Natural killer cell treated with Interleukin-12 subunit alpha and Interleukin-12 subunit beta and Interleukin-15 and Interleukin-18, amount 100 ng/mL, for 72 hours (primary cell): ENCODE measurements at places on chromosomes 16 and 17.

DNA sequence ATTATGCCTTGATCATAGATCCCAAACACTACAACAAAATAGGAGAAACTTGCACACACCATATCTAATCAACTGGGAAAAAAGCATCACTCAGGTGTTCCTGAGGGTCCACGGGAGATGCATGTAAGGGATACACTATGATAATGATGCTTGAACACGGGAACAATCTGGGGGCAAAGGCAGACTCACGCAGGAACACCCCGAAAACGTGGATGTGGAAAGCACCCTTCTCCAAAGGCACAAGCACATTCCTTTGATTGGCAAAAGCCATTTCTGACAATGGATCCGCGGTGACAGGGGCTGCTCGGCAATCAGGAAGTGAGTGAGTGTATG is 1.3 kb downstream of the ZNF652 start:
- H3K4me3 ChIP-seq, result peak overlapping the region; percentile 92
- no peaks in the 10 kb centered on the region for H3K36me3 ChIP-seq
- H3K27ac ChIP-seq, result peak overlapping the region; percentile 90
- peak; percentile 66 for DNase-seq
- H3K4me1 ChIP-seq, result peaks cover 46% of the 10 kb centered on the region
- no peaks in the 10 kb centered on the region for H3K27me3 ChIP-seq

- peaks cover 5% of the 10 kb centered on the region for H3K27me3 ChIP-seq
- no peak overlapping the region for H3K27ac ChIP-seq
- no peak overlapping the region for H3K4me3 ChIP-seq
- DNase-seq, result no peak
- H3K4me1 ChIP-seq, result no peaks in the 10 kb centered on the region
These were observed 9.4 kb downstream of the C16orf89 start for GRCh38 chr16:5056352-5056751.

- no peaks in the 10 kb centered on the region for H3K36me3 ChIP-seq
- H3K27me3 ChIP-seq, result no peaks in the 10 kb centered on the region
- no peak overlapping the region for H3K4me3 ChIP-seq
These were observed 15.9 kb downstream of the SDR42E2 start for GRCh38 chr16:22177968-22178930.

DNA sequence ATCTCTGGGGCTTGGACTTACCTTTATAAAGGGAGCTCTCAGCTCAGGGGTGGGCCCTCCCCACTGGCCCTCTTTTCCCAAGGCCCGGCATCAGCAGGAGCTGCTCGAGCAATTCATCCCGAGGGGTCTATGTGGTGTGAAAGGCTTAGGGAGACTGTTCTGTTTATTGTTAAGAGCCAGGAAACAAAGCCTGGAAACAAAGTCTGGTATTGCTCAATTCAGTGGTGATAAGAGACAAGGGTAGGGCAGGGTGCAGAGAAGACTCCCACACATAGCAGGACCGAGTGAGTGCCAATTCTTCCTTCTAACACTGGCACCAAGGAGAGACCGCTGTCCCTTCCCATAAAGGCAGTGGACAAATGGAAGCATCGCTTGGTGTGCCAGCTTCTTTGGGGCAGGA is 750.7 kb downstream of the KCNJ18 start:
- peaks cover 5% of the 10 kb centered on the region for H3K36me3 ChIP-seq
- DNase-seq, result no peak
- H3K4me1 ChIP-seq, result no peaks in the 10 kb centered on the region
- H3K4me3 ChIP-seq, result no peak overlapping the region
- H3K27ac ChIP-seq, result no peak overlapping the region

GRCh38 chr16:56617212-56618085 is 8.1 kb upstream of the MT1E start:
- peaks cover 31% of the 10 kb centered on the region for H3K4me1 ChIP-seq
- H3K36me3 ChIP-seq, result no peaks in the 10 kb centered on the region
- peak overlapping the region; percentile 61 for H3K4me3 ChIP-seq

DNA sequence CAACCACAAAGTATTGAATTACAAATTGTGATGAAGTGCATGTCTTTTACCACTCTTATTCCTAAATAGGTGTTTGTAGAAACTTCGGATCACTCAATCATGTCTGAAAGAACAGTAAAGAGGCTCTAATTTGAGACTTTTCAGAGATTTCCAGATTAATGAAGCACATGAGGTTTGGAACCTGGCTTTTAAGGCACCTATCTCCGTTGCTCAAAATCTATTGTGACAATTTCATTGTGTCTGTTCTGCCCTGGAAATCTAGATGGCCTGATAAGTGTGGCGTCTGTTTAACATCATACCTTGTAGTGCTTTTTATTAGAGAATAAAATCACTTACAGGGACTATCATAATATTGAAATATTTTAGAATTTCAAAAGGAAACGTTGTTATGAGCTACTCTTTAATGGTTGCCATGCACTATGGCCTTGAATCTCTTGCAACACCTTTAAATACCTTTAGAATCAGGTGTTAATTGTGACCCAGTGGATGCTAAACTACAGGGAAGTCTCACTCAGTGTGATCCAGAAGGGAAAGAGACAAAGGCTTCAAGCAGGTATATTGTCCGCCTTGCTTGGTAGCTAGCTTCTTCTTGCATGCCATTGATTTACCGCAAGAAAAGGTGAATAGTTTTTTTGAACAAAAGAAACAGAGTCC is 210.3 kb downstream of the CNTNAP4 start:
- no peaks in the 10 kb centered on the region for H3K27me3 ChIP-seq
- no peaks in the 10 kb centered on the region for H3K4me1 ChIP-seq
- H3K27ac ChIP-seq, result no peak overlapping the region
- no peak for DNase-seq

DNA sequence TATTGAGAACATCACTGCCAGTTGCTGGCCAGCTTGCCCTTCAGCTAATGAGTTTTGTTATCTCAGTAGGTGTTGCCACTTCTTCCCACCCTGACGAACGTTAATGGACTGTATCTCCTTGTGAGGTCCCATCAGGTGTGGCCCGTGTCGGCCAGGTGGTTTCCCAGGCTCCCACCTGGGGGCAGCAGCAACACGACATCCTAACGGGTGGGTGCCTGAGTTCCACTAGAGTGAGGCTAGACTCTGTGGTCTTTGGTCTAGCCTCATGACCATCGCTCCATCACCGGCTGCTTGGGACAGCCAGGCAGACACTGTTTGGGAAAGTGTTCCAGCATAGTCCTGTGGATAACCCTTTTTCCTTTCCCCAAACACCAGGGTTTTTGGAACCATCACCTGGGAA is 45.6 kb upstream of the LCMT1 start:
- peaks cover 45% of the 10 kb centered on the region for H3K4me1 ChIP-seq
- DNase-seq, result no peak
- H3K36me3 ChIP-seq, result no peaks in the 10 kb centered on the region
- H3K4me3 ChIP-seq, result no peak overlapping the region
- no peaks in the 10 kb centered on the region for H3K27me3 ChIP-seq
